Foreskin melanocyte (primary cell): ENCODE measurements at places on chromosomes 7 and 10.

- DNase-seq, result no peak
Observed at GRCh38 chr7:128404886-128405470, 4.8 kb downstream of the IMPDH1 start.

GRCh38 chr7:29199776-29200175 is 5.2 kb downstream of the CHN2 start:
- no peak for DNase-seq

- no peak for DNase-seq
Observed at GRCh38 chr10:104895981-104896380, 254.9 kb downstream of the SORCS3 start.

DNA sequence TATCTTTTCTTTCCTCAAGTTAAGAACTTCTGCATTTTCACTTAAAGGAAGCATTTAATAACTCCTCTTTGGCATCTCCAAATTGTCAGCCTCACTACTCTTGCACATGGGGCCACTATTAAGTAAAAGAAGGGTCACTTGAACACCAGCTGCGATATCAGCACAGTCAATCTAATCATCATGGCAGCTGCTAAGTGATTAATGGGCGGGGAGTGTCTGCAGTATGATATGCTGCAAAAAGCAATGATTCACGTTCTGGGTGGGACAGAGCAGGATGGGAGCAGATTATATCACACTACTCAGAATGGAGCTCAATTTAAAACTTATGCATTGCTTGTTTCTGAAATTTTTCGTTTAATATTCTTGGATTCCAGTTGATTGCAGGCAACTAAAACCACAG is 447.4 kb upstream of the PFKP start:
- no peak for DNase-seq

- no peak for DNase-seq
Observed at GRCh38 chr10:6570893-6571292, 9.2 kb downstream of the PRKCQ start.

DNA sequence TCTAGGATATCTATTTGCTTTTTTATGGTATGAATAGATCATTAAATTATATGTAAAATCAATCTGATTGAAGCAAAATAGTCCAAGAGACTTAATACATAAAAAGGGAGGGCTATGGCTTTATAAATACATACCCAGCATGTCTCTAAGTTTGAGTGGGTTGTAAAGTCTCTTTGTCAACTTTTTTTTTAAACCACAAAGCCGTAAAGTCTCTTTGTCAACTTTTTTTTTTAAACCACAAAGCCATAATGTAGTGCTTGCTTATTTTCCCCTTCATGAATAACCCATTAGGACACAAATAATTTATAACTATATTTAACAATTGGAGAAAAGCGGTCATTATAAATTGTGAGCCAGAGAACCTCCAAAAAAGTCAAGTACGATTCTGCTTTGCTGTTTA is 5.7 kb downstream of the HECTD2 start:
- no peak for DNase-seq

DNA sequence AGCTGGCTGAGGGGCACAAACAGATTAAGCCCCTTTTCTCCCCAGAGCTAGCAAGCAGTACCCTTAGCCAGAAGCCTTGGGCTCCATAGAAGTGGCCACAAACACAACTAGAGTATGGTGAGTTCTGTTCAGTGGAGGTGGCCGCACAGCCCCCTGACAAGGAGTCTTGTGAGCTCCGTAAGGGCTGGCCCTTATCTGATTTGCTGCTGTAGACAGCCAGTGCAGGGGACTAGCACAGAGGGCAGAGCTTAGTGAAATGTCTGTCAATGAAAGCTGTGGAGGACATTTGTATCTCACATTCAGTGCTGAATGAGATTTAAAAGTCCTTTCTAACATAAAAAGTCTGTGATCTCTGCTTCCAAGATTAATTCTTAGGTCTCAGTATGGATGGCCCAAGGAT is 137.3 kb downstream of the AUTS2 start:
- DNase-seq, result no peak

DNA sequence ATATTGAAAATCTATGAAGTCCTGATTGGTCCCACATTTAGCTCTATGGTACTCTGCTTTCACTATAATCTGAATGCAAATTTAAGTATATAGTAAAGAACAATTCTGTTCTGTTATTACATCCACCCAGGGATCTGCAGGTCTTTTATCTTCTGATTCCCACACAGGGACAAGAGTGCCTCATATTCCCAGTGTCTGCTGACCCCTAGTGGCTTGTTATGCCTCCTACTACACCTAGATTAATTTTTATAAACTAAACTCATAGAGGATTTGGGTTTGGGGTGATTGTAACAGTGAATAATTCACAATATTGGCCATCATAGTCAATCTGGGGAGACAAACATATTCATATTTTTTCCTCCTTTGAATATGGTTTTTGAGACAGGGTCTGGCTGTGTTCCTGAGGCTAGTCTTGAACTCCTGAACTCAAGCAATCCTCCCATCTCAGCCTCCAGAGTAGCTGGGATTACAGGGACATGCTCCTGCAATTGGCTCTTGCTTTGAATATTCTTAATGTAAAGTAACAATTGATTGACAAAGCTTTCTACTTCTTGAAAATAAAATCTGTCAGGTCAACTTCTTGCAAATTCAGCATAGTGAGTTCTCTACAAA is 282.1 kb downstream of the KCND2 start:
- DNase-seq, result peak; percentile 12

DNA sequence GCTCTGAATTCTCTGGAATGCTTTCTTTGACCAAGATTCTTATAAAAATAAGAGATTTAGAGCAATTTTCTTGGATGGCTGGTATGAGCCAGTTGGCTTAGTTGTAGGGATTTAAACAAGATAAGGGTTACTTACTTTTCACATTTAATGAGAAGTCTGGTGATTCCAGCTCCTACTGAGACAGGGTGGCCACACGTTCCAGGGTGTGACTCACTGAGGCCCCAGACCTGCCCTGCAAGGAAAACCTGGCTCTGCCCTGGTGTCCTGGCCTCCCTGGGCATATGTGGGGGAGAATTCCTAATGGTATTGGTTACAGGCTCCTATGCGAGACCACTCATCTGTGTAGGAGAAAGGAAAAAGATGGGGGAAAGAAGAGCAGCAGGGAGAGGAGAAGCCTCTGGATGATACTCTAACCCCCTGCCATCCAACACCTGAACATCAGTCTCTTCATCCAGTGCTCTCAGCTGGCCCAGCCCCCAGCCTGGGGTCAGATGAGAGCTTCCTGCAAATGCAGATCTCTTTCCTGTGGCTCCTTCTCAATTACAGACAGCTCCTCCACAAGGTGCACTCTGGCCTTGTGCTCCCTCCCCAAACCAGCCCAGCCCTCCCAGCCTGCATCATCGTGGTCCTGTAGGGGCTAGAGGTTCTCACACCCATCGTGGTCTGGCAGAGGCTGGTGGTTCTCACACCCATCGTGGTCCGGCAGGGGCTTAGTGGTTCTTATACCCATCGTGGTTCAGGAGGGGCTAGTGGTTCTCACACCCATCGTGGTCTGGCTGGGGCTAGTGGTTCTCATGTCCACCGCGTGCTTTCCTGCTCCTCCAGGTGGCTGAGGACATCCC is 139.9 kb downstream of the EGFR start:
- no peak for DNase-seq

DNA sequence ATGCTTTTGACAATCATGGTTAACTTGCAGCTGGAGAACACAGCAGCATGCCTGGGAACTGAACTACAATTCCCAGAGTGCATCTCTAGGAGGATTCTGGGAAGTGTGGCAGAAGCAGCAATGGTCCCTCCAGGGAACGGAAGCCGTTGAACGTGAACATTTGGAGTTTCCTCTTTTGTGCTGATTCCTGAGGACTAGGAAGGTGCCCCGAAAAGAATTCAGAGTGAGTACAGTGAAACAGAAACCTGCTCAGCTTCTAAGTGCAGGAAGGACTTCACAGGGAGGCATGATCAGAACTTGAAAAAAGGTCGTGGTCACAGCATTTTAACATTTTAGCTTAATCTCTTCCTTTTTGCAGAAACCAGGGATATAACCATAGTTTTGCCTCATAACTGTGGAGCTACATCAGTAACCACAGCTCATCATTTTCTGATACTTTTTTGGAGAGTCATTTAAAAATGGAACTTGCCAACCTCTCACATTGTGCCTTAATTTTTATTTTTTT is at the start of gene NUDT13:
Gene NUDT13 (plus strand): TSS at position 111 of the 505 bp plus-strand sequence. CDS start 3,911 bp downstream, outside the sequence.
- peak; percentile 80 for DNase-seq

DNA sequence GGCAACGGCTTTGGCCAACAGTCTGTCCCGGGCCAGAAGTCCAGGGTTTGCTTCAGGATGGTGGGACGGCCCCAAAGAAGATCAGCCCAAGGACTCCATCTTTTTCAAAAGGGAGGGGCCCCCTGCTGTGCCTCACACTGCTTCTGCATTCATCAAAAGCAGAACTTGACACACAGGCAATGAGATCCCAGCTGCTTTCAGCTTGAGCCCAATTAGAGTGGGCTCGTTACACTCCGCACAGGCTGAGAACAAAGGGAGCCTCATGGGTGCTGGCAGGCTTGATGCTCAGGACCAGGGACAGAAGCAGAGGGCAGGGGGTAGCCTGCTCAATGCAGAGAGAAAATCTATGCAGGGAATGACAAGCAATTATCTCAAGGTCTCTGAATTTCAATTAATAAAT is 45.5 kb downstream of the VOPP1 start:
- no peak for DNase-seq

DNA sequence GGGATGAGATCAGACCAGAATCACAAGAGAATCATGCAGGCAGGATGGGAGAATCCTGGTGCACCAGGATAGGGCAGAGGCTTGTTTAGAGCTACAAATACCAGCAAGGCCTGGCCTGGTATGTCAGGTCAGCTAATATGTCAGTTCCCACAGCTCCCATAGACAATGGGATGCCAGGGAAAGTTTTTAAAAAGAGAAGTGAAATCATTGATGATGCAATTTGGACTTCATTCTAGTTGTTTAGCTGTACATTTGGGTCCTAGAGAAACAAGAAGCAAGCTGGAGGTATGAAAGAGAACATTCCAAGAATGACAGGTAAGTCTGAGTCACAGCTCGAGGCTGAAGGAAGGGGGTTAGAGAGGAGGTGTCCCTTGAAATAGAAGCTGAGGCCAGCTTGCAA is 45.2 kb downstream of the GPR141 start:
- no peak for DNase-seq

DNA sequence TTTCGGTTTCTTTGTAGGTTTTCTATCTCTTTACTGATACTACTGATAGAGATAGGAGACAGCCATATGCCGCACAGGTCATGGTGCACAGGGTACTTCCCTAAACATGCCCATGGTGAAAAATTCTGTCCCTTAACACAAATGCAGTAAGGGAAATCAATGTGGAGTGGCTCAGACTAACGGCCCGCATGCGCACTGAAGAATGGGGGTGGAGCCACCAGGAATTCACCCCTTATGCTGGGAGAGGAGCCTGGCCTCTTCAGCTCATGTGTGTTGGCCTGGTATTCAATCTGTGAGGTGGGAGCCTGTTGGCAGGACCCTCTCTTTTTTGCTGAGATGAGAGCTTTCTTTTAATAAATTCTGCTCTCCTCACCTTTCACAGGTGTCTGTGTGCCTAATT is 8.4 kb upstream of the URGCP start:
- DNase-seq, result no peak

GRCh38 chr10:11035301-11035991 is 17.8 kb downstream of the CELF2 start:
- DNase-seq, result peak; percentile 76

GRCh38 chr10:108861181-108861754 is 1062.0 kb downstream of the XPNPEP1 start:
- no peak for DNase-seq
